ENCODE measurements at places on chromosomes 2 and 18.

DNA sequence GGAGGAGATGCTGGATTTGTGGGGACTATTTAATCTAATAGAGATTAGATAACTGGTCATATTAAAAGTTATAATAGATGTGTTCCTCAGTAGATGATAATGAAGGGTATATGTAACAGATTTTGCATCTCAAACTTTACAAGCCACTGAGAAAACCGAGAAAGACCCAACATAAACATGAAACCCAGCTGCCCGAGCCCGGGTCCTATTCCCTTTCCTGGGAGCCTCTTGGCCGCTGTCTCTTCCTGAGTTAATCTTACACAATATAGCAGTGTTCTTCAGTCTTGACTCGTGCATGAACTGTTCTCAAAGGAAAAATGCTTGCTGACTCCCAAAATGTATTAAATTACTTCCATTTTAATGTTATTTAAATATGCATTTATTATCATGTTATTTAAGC is 94.5 kb downstream of the COPS8 start:
- no peak for DNase-seq

- no peak for DNase-seq
Observed at GRCh38 chr2:40281021-40281940, 170.6 kb downstream of the SLC8A1 start.

DNA sequence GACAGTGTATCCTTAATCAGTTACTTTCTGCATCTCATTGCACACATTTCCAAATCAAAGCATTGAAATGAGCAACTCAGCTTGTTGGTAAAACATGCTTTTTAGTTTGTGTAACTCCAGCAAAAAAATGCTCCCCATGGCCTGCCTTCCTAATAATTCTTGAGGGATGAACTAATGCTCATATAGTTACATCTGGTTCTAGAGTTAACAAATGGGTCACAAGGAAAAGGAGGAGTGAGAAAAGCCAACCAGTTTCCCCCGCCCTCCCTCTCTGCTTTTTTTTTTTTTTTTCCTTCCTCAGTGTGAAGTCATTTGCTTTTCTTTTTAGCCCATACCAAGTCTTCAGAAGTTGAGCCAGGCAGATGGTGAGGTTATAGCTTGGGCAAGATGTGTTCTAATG is 231.7 kb downstream of the MTX2 start:
- DNase-seq, result no peak

- DNase-seq, result no peak
Observed at GRCh38 chr18:74546751-74547530, 12.6 kb downstream of the CNDP1 start.

GRCh38 chr2:85324639-85325465 is 2.9 kb downstream of the TGOLN2 start:
- DNase-seq, result no peak

DNA sequence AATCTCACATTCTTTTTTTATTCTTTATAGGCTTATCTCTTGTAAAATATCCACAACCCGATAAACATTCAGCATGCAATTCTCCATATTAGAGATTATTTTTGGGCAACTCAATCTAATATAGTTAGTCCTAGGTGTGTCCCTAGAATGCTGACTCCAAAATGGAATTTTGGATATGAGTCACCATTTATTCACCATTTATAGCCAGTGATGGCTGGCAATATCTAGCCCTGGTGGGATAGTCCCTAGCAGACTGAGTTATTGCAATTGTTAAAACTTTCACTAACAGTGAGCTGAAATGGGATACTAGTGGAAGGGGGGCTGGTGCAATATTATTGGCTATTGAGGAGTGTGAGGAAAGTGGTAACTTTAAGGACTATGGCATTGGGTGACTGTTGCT is 401.6 kb downstream of the SLC4A3 start:
- no peak for DNase-seq

- DNase-seq, result no peak
Observed at GRCh38 chr2:66445076-66445924, 10.4 kb downstream of the MEIS1 start.

DNA sequence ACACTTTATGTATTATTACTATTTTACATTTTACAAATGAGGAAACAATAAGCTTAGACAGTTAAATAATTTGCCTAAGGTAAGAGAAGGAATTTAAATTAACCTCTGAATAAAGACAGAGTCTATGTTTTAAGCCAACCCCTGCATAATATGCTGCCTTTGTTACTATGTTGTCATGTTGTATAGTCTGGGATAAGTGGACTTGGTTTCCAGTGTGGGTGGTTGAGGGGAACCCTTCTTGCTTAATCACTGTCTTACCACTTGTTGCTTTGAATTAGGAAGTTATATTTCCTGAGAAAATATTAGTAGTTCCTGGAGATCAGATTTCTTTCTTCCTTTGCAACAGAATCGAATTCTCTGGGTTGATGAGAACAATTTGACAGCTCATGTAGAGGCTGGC is 52.6 kb downstream of the AGPS start:
- DNase-seq, result no peak
